Sciatic nerve (tissue), 2 donors: ENCODE measurements at places on chromosomes 13 and 19. TPM values are rescaled to one million over a fixed set of nuclear protein-coding genes. Genes with fewer than 3 reads are reported as not detected.

DNA sequence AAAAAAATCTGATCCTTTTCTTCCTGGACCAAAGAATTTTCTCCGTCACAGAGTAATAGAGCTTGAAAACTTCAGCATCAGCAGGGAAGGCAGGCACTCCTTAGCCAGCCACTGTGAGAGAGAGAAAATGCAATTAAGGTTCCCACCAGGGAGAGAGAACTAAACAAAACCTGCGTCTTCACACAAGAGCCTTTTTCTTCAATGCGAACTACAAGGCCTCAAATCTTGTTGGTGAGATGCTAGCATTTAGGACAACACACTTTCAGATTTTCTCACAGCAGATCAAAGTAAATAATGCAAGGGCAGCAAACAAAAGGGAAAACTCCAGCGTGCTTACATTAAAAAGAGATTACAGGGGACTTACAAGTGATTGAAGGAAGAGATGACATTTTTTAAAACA lies 80.1 kb downstream of the DACH1 start:
- no peak for DNase-seq

GRCh38 chr19:17348700-17349099 lies 11.3 kb downstream of the GTPBP3 start:
- peak; percentile 74 for DNase-seq

- DNase-seq: no peak
These were observed 65.2 kb upstream of the ZNF599 start for GRCh38 chr19:34838248-34838647.

Gene SWSAP1
- 1.3 TPM for total RNA-seq
